CD4-positive, CD25-positive, alpha-beta regulatory T cell (primary cell): ENCODE measurements at places on chromosomes 11 and 22. TPM values are rescaled to one million over a fixed set of nuclear protein-coding genes. Genes with fewer than 3 reads are reported as not detected.

The GVQW3 gene
- total RNA-seq: 2.7 TPM

The LGALS1 gene
- 209 TPM for total RNA-seq

The CCDC73 gene
- total RNA-seq: not detected

The EIF3M gene
- 191 TPM for total RNA-seq

The LIF gene
- total RNA-seq: 0.96 TPM

The ANO3 gene
- total RNA-seq: not detected

The OR5M3 gene
- not detected for total RNA-seq
